ENCODE measurements at places on chromosomes 12 and 14.

DNA sequence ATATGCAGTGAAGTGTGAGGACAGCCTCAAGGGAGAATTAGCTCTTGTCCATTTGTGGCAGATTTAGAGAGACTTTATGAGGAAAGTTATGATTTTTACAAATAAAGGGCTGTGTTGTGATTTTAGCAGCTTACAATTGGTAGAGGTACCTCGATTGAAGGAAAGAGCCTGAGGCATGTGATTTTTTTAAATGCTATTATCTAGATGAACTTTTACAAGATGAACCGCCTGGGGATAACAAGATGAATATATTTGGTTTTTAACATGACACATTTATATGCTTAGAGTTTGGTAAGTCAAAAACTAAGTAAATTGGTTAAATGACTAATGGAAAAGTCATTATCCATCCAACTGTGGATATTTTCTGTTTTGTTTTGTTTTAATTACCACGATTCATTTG is 52.6 kb downstream of the AEBP2 start:
- no peak for DNase-seq

- no peak for DNase-seq
These were observed 8.0 kb downstream of the ANO6 start for GRCh38 chr12:45223868-45224267.

DNA sequence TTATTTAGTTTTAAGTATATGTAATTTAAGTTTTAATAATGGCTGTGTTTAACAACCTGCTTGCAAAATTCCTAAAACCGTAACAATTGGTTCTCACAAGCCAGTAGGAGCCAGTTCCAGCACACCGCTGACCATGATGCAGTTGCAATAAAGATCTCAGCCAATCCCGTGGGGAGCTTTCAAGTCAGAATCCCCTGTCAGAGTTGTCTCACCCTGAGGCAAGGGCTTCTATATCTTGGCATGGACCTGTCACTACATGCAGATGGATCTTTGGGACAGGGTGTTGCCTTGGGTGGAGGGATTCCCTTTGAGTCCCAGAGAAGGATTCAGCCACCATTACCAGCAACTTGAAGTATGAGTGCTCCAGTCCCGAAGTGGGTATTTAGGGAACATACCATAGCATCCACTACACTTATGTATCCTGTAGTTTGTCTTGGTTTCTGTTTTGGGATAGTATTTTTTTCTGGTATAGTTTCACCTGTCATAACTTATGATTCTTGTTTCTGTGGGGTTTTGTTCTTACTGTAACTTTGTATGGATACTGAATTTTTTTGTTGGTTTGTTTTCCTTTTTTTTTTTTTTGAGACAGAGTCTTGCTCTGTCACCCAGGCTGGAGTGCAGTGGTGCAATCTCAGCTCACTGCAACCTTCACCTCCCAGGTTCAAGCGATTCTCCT is 30.1 kb upstream of the LIMA1 start:
- DNase-seq, result no peak

- DNase-seq, result no peak
These were observed 182.7 kb upstream of the TMPO start for GRCh38 chr12:98332642-98333041.

GRCh38 chr14:89910691-89911009 is 43.9 kb downstream of the EFCAB11 start:
- no peak for DNase-seq

DNA sequence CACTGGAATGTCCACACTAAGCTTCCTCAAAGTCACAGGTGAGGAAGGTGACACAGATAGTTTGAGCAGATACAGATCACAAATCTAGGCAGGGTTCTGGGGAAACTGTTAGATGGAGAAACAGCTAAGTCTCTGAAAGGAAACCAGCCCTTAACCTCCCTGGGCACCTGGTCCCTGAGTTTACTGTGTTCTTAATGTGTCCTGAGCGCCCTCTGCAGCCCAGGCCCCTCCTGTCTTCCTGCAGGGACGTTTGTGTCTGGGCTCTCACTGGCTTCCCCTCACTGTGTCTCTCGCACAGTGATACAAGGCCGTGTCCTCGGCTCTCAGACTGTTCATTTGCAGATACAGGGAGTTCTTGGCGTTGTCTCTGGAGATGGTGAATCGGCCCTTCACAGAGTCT is 684.3 kb downstream of the TMEM121 start:
- no peak for DNase-seq

- no peak for DNase-seq
These were observed 3.6 kb downstream of the SLC48A1 start for GRCh38 chr12:47776471-47777143.
